Smooth muscle cell of the brain vasculature (primary cell): ENCODE measurements at places on chromosomes 4 and X.

DNA sequence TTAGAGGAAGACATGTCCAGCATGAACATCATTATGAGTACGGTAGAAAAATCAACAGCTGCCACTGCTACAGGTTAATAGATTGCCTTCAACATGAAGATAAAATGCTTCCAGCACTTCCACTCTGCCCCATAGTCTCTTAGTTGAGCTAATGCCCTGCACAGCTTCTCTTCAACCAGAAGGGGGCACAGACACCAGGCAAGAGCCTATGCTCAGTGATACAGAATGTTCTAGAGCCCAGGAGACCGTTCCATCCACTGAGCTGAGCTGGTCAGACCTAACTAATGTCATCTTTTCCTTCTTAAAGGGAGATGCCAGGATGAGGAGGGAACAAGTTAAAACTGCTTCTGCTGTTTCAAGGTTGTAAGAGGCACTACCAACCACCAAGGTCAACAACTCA is 42.2 kb downstream of the SMIM10L2A start:
- no peak for DNase-seq

GRCh38 chrX:119501511-119502148 is 33.4 kb downstream of the SLC25A5 start:
- DNase-seq: no peak

GRCh38 chr4:31175242-31175910 is 455.2 kb downstream of the PCDH7 start:
- DNase-seq: no peak

- DNase-seq: no peak
Measured at GRCh38 chr4:16759931-16760582, 138.4 kb downstream of the LDB2 start.

GRCh38 chrX:70525733-70526132 is 81.1 kb downstream of the DLG3 start:
- no peak for DNase-seq

DNA sequence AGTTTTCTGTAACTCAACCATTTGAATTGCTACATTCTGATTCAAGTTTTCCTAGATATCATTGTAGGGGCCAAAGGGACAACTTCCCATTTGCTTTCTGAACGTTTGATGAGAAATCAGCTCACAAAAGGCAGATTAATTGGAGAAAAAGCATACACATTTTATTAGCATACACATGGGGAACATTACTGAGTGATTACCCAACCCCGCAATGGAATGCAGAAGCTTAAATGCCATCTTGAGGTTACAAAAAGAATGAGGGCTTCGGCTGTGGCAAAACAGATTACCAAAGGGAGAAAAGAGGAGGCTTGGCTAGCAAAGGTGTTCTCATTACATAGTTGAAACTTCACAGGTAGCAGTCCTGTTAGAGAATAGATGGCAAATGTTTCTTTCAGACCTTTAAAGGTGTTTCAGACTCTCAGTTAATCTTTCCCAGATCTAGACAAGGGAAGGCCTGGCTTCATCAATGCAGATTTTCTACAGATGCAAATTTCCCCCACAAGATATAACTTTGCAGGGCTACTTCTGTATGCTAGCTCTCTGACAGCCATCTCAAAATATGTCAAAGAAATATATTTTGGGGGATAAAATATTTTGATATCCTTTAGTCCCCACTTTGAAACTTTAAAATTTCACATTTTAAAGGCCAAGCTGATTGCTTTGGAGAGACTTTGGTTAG is 26.5 kb upstream of the HERC6 start:
- no peak for DNase-seq

DNA sequence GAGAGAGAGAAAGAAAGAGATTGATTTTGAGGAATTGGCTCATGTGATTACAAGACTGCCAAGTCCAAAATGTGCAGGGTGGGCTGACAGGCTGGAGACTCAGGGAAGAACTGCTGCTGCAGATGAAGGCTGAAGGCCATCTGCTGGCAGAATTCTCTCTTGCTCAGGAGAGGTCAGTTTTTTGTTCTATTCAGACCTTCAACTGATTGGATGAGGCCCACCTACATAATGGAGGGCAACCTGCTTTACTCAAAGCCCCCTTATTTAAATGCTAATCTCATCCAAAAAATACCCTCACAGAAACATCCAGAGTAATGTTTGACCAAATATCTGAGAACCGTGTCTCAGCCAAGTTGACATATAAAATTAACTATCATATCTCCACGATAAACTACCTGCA is 38.2 kb upstream of the MAMLD1 start:
- no peak for DNase-seq

DNA sequence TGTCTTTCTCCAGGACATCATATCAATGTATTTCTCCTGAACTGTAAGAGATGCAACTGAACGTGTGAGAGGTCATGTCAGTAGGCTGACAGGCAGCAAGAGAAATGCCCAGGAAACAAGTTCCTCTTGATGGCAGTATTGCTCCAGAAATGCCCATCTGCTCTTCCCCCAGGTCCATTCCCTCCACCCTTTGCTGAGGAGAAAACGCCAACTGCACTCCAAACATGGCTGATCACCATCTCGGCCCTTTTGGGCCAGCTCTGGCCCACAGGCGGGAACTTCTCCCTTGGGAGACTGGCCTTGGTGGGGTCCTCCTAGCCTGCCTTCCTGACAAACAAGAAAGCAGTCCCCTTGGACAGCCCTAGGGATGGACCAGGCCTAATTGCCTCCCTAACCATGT is 276.5 kb upstream of the AGTR2 start:
- no peak for DNase-seq

GRCh38 chr4:8176547-8177399 is 18.2 kb upstream of the ABLIM2 start:
- DNase-seq: no peak

- no peak for DNase-seq
Measured at GRCh38 chr4:70772929-70773555, 51.3 kb downstream of the RUFY3 start.

- DNase-seq: no peak
Measured at GRCh38 chr4:175326796-175327195, 408.6 kb downstream of the ADAM29 start.

DNA sequence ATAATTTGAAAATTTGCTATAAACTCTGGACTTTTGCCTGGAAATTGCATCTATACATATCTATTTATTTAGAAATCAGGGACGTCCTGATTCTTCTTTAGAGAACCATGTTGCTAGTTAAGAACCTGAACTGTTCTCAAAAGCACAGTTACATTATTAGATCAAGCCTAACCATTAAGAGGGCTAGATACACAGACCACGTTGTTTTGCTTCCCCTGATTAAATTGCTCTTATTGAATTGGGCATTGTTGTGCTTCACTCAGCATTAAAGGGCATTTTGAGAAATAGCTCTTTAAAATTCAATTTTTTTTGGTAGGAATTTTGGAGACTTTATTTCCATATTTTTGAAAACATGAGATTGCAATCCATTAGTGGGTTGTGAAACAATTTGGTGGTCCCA is 44.4 kb downstream of the FIP1L1 start:
- DNase-seq: no peak

- DNase-seq: no peak
Measured at GRCh38 chr4:8132947-8133705, 25.5 kb downstream of the ABLIM2 start.

DNA sequence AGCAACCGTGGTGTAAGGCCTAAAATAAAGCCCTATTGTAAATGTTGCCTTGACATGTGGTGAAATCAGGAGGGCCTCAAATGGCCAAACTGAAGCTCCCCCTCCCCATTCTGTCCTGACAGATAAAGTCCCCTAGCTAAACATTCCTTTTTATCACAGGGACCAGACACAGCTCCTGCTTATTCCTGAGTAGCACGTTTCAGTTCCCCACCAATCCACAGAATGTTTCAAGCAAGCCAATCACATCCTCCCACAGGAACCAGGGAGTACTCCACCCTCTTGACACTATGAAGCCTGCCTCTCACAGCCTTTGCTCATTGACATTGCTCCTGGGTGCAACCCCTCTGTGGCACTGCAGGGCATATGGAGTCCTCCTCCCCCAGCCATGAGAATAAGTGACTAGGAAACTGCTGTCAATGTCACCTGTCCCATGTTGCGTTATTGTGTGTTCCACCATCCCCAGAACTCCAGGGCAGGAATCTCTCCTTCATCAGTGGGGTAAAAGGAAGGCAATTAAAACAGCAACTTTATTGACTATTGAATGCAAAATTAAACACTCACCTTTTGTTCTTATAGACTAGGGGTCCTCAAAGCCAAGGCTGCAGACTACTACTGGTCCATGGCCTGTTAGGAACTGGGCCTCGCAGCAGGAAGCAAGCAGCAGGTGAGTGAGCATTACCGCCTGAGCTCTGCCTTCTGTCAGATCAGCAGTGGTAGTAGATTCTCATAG is 128.1 kb downstream of the COL25A1 start:
- DNase-seq: no peak

DNA sequence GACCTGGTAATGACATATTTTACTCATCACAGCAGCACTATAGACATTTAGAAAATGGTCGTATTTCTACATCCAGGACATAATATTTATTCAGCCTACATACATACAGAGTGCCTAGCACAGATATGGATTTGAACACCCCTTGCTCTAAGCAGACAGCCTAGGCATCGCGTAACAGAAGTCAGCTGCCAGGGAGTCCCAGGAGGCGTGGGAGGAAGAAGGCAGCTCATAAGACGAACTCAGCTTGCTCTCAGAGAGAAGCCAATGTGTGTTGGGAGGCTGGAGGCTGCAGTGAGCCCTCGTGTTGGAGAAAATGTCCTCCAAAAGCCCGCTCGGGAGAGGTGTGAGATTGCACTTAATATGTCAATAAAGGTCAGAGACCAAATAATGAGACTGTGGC is 131.6 kb downstream of the BCOR start:
- no peak for DNase-seq

DNA sequence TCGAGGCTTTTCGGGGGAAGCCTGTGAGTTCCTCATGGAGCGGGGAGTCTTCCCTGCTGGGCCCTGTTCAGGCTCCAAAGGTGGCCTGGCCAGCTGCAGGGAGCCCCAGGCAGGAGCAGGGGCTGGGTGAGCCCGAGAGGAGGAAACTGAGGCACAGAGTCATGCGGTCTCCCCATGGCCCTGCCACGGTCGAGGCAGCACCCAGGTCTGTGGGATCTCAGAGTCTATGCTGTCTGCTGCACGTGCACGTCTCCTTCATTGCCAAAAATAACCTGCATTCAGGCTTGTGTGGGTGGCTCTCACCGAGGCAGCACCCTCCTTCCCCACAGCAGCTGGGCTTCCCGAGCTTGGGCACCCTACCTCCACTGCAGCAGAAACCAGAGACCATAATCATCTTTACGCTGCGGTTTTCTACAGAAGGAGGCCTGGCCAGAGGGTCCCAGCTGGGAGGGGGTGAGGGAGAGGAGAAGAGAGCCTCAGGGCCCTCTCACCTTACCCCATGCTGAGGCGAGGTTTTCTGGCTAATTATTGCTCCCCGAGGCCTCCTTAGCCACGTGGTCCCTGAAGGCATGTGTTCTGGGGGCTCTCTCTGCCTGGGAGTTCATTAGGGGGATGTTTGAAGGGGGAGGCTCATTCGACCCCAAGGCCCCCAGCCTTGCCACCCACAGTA is 64.3 kb downstream of the CPZ start:
- DNase-seq: no peak

GRCh38 chr4:89616382-89616781 is 220.6 kb downstream of the SNCA start:
- no peak for DNase-seq

DNA sequence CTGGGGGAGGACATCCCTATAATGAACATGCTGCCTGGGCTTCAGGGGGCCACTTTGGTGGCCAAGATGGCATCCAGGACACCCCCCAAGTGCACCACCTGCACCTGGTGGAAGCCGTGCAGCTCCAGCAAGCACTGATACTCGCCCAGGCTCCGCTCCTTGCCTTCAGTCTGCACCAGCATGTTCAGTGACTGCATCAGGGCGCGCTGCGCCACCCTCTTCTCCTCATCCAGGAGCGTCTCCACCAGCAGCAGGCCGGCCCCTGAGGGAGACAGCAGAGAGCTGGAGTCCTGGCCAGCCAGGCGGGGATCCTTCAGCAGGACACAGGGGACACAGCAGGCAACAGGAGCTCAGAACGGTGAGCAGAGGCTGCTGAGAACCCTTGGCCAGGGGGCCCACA is 11.3 kb upstream of the SLC25A6 start:
- DNase-seq: no peak

DNA sequence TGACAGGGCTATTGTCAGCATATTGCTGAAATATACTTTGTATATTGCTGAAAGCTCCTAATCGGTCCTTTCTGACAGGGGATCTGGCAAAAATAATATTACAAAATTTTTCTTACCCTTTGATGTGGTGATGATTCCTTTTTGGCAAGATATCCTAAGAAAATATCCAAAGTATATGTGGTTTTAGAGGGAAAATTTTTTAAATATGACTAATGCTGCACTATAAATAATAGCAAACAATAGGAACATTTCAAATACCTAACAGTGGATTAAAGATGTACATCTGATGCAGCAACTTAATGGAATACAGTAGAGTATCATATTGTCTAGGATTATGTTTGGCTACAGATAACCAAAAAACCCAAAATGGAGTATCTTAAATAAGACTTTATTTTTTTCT is 49.6 kb downstream of the RRAGB start:
- DNase-seq: no peak

DNA sequence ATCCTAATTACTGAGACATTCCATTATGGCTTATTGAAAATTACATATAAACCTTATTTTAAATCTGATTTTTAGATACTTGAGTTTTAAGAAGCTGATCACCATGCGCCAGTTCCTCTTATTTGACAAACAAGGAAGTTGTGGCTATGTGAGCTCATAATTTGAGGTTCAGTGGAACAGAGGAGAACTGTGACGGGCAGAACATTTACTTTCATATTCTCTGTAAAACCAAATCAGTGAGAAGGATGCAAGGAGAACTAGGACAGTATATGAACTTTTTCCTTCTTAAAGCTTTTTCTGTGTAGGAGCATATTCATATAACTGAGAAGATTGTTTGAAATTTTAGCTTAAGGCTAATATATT is 25.3 kb downstream of the STIM2 start:
- DNase-seq: no peak
